ENCODE measurements at places on chromosomes 13 and 19. TPM values are rescaled to one million over a fixed set of nuclear protein-coding genes. Genes with fewer than 3 reads are reported as not detected.

DNA sequence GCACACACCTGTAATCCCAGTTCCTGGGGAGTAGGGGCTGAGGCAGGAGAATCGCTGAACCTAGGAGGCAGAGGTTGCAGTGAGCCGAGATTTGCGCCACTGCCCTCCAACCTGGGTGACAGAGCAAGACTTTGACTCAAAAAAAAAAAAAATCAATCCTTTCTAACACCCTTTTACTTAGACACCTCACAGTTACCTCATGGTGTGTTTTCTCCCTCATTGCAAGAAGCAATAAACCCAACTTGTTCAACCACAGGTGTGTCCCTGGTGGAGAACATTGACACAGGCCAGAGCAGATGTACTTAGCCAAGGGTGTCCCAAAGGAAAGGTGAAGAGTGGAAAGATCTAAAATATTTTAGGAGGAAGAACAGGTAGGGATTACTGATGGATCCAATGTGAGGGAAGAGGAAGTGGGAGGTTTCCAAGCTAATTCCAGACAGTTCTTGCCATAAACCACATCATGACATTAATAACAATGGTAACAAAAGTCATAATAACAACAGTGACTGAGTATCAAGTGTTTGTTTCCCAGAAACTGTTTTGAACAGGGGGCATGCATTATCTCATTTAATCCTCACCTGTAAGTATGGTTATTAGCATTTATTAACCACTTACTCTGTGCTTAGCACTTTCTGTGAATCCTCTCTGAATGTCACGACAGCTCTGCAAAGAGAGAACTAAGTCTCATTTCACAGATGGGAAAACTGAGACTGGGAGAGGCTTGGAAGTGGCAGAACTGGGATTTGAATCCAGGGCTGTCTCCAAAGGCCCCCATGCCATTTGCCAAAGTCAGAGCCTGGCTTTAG is 3.1 kb upstream of the LYPD3 start:
- peak; percentile 7 for ATAC-seq

DNA sequence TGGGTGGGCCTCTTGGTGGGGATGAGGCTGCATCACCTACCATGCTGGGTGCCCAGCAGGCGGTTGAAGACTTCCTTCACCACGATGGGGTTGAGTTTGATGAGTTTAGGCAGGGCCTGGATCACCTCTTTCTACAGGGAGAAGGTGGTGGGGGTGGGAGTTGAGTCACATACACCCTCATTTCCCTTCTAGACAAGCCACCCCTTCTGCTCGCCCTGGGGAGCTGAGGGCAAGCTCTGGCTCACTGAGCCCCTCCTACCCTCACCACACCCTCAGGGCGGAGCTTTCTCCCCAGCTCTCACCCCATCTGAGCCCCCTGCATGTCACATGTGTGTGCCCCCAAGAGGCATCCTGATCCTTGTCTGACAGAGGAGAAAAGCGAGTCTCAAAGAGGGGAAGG is 7.6 kb upstream of the RSPH6A start:
- no peak for ATAC-seq

DNA sequence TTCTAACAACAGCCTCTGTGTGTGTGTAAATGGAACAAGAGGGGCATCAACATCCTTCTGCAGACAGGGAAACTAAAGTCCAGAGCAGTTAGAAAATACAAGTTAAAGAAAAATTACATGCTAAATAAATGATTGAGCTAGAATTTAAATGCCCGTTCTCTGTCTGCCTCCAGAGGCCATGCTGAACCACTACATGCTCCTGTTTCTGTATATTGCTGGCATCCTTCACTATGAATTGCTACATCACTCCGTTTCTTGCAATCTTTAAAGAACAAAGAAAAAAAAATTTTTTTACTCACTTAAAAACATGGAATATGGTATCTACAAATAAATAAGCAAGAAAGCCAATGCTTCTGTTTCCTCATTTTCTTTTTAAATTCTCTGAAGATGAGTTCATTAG is 47.9 kb downstream of the DCT start:
- ATAC-seq = no peak

- no peak for ATAC-seq
These were observed 22.1 kb downstream of the ADPRHL1 start for GRCh38 chr13:113431171-113431570.

GRCh38 chr13:107208889-107209288 is 641.0 kb upstream of the ARGLU1 start:
- ATAC-seq = no peak

The ARHGAP45 gene
- 5.1 TPM for total RNA-seq

The FPR1 gene
- total RNA-seq = 1.2 TPM

- peak; percentile 44 for ATAC-seq
These were observed 854 bp downstream of the RNASEH2B start for GRCh38 chr13:50910485-50910805.

The PDX1 gene
- not detected for total RNA-seq

GRCh38 chr13:55073000-55073399 is 2044.4 kb downstream of the OLFM4 start:
- no peak for ATAC-seq

The GPR180 gene
- 2.4 TPM for total RNA-seq

DNA sequence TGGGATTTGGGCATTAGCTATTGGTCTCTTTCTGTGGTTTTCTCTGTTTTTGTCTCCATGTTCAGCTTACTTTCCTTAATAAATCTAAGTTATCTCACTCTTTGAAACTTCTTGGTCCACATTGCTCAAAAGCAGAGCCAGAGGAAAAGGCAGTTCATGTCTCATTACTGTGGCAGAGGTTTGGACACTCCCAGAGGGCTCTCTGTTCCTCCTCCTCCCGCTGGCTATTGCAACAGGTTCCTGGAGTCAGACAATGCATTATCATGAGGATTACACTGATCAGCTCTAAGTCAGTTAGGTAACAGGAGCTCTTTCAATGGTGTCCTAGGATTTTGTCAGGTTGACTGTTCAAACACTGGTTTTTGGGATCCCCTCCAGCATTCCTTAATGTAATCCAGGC is 298.8 kb downstream of the NDFIP2 start:
- ATAC-seq = peak; percentile 93

GRCh38 chr19:17584132-17584531 is 28.7 kb downstream of the COLGALT1 start:
- no peak for ATAC-seq

The CRLF1 gene
- total RNA-seq = 7.9 TPM

DNA sequence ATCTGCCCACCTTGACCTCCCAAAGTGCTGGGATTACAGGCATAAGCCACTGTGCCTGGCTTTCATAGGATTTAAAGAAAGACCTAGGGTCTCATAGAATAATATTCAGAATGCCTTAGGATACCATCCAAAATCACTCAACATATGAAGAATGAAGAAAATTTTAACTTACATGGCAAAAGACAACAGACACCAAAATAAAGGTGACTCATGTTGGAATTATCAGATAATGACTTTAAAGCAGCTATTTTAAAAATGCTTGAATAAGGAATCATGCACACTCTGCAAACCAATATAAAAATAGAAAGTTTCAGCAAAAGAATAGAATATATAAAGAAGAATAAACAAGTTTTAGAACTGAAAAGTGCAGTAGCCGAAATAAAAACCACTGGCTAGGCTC is 29.3 kb downstream of the ZNF566 start:
- no peak for ATAC-seq

The AKT1S1 gene
- 32.7 TPM for total RNA-seq

- ATAC-seq = peak; percentile 48
These were observed 7.0 kb upstream of the MYDGF start for GRCh38 chr19:4676955-4677731.

DNA sequence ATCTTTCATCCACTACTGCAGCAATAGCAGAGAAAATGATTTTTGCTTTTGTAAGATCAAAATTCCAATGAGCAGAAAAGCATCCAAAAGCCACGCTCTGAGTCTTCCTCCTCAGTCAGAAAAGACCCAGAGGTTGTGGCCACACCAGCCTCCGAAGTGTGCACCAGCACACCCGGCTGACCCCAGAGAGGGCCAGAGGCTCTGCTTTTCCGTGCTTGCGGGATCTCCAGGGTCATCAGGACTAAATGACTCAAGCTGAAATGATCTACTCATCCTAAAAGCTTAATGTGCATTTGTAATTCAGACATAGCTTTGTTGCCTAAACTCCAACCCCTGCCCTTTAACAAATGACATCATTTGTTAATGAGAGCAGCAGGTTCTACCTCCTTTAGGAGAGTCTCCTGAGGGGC is 16.5 kb downstream of the RXFP2 start:
- no peak for ATAC-seq

DNA sequence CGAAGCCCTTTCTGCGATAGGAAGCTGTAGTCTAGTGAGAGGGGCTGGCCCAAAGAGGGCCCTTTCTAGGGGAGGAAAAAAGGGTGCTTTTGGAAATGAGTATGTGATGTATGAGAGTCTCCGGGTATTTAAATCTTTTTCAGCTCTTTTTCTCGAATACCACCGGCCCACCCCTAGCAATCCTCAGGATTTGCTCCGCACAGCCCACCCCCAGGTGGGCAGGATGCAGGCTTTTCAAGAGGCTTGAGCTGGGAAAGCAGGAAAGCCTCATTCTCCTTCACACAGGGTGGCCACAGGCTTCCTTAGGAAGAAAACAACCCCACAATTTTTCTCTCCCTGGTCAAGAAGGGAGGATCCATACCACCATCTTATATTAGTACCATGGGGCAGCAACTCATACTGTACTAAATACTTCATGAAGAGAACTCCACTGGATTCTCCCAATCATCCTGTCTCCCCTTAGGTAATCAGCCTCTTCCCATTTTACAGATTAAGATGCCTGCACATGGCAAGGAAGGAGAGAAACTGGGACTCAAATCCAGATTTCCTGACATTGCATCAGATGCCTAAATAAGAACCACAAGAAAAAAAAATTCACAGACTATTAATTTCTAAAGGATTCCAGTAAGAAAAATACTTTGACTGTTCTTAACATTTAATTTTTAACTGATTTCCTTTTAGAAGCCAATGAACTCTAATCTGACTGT is 84.4 kb downstream of the STK24 start:
- no peak for ATAC-seq

The NLRP11 gene
- total RNA-seq = not detected

DNA sequence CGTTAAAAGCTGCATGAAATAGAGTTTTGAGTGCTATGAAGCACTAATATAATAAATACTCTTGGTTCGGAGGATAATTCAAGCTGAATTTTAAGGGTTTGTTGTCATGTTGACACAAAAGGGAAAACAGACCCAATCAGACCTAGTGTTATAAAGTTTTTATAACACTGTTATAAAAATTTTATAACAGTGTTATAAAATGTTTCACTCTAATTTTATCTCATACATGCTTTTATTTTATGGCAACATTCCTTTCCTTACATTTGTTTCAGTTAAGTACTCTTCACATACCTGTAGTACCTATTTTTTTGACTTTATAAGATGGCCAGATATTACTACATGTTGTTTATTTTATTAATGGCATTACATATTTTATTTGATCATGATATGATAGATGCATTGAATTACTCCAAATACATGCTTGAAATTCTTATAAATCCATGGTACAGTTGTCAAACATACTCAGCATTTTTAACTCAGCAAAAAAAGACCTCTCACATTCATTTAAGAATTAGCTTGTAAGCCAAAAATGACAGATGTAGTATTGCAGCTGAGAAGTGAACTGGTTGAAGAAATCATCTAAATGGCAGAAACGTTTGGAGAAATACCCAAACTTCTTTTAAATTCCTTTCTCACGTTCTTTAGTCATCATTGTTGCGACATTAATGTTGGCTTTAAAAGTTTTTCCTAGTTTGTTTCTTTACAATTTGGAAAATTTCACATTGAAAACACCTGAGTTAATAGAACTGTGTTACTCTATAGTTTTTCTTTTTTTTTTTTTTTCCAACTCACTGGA is 104.5 kb downstream of the PIBF1 start:
- ATAC-seq = no peak

- peak; percentile 27 for ATAC-seq
These were observed 30.4 kb upstream of the CEACAM21 start for GRCh38 chr19:41545547-41545946.

DNA sequence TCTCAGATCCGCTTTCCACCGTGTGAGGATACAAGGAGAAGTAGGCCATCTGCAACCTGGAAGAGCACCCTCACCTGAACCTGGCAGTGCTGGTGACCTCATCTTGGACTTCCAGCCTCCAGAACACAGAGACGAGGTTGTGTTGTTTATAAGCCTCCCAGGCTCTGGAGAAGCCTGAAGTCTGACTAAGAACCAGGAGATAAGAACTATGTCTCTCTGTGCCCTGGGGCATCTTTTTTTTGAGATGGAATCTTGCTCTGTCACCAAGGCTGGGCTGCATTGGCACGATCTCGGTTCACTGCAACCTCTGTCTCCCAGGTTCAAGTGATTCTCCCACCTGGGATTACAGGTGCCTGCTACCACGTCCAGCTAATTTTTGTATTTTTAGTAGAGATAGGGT is 14.5 kb downstream of the FCGBP start:
- ATAC-seq = no peak

- no peak for ATAC-seq
These were observed 9.2 kb downstream of the UBE2S start for GRCh38 chr19:55398200-55398925.

- no peak for ATAC-seq
These were observed 54.4 kb downstream of the ERCC5 start for GRCh38 chr13:102900193-102900608.

DNA sequence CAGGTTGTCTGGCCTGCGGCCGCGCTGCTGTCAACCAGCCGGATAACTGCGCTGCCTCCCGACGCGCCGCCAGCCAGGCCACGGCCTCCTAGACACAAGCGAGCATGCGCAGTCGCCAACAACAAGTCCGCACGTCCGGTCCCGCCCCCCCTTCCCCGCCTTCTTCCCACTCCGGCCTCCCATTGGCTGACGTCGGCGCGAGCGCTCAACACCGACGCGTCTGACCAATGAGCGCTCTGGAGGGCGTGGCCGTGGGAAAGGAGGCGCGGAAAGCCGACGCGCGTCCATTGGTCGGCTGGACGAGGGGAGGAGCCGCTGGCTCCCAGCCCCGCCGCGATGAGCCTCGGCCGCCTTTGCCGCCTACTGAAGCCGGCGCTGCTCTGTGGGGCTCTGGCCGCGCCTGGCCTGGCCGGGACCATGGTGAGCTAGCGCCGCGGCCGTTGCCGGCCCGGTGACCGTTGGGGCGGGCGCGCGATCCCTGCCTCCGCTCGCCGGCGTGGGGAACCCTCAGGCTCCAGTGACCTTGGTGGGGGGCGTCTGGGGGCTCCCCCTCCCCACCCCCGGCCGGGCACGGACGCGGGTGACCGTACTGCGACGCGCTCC is at the start of gene GPX4:
Gene GPX4 (plus strand): TSS at position 287 of the 603 bp plus-strand sequence. CDS start 50 bp downstream, at position 337.
- peak; percentile 77 for ATAC-seq

DNA sequence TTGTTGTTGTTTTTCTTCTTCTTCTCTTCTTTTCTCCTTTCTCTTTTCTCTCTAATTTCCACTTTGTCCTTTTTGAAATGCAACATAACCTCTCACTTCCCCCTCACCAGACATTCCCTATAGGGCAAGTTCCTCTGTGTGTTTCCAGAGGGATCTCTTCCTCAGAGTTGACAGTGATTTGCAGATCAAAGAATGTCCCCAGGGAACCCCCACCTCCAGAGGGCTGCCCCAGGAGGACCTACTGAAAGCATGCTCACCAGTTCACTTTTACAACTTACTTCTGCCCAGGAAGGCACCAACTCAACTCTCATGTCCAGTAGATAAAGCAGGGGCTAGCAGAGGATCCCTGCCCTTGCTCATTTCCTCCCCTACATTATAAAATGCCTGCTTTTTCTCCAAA is 1648.0 kb downstream of the PCDH9 start:
- no peak for ATAC-seq

GRCh38 chr13:18962168-18962734 is 219.4 kb downstream of the TUBA3C start:
- ATAC-seq = no peak
